ENCODE measurements at places on chromosomes 5 and 9.

- no peak for DNase-seq
These were observed 112.5 kb upstream of the GAS1 start for GRCh38 chr9:87059772-87060171.

DNA sequence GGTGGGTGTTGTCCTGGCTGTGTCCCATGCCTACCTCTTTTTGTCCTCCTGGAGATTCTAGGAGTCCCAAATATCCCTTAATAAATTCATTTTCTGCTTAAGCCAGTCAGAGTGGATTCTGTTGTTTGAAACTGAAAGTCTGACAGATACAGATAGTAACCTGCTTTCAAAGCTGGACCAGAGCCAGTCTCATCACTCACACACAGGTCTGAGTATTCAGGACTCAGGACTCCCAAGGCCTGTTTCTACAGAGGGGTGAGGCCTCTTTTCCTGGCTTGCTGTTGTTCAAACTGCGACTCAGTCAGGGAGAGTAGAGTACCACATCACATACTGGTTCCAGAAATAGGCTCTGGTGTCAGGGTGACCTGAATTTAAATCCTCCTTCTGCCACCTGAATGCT, 190.1 kb downstream of the PAX5 start:
- no peak for DNase-seq

GRCh38 chr5:6907320-6907918, 194.2 kb downstream of the TENT4A start:
- DNase-seq, result no peak

DNA sequence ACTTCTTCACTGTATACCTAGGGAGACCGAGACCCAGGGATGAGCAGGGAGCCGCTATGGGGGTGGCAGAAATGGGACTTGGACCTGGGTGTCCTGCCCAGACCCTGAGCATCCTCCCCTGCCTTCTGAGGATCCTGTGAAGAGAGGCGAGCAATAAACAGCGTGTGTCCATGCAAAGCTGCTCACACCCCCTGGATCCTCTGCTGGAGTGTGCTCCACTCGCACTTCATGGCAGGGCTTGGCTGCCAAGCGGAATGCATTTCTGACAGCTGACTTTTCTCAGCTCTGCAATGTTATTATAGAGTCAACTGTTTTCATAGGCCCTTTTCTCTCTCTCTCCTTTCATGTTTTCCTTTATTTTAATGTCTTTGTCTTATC, 31.0 kb upstream of the ALDH1B1 start:
- no peak for DNase-seq

GRCh38 chr9:38046661-38047300, 22.2 kb downstream of the SHB start:
- no peak for DNase-seq

DNA sequence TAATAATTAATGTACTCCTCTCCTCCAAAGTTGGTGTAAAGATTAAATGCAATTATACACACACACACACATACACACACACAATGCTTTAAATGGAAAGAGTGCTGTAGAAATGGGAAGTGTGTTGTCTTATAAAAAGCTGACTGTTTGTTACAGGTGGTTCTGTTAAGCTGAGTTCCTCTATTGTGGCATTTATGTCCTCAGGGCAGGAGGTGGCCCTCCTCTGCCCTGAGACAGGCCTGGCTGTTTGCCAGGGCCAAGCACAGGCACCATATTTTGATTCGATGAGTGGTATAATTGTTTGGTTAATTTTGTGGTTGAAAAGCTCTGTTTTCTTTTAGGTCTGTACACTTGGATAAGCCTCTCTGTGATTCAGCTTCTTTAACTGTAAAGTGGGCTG, 573.9 kb downstream of the KIF4B start:
- DNase-seq, result no peak

DNA sequence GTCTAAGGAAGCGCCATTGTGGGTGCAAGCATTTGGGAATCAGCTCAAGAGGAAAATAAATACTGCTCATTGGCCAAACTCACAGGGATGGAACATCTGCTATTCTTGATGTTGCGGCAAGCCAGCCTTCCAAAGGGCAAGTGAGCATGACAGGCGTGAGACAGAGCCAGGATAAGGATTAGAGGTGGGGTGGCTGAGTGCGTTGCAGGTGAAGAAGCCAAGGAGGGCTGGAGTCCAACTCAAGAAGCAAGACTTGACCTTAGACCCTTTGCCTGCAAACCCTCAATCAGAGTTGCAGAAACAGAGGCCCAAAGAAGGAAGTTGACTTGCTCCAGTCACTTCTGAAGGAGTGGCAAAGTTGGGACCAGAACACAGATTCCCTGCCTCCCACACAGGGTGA, 79.4 kb downstream of the WWC1 start:
- DNase-seq, result no peak
